ENCODE measurements at places on chromosomes 6 and 20.

- no peak for DNase-seq
These were observed 72.5 kb downstream of the ATP9A start for GRCh38 chr20:51695574-51696303.

DNA sequence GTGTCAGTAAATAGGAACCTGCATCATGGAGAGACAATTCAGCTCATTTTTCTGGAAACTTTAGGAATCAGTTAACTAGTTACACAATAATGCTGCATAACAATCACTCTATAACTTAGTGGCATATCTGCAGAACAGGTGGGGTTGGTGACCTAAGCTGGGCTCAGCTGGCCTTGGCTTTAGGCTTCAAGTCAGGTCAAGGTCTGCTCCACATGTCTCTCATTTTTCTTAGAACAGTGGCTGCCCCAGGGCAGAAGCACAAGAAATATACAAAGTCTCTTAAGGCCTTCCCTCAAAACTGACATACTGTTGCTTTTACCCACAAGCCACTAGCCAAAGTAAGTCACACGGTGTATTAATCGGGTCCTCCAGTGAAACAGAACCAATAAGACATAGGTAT, 14.1 kb upstream of the ISM1 start:
- DNase-seq, result no peak

GRCh38 chr6:52994031-52994838, 849 bp downstream of the GSTA4 start:
- no peak for DNase-seq

DNA sequence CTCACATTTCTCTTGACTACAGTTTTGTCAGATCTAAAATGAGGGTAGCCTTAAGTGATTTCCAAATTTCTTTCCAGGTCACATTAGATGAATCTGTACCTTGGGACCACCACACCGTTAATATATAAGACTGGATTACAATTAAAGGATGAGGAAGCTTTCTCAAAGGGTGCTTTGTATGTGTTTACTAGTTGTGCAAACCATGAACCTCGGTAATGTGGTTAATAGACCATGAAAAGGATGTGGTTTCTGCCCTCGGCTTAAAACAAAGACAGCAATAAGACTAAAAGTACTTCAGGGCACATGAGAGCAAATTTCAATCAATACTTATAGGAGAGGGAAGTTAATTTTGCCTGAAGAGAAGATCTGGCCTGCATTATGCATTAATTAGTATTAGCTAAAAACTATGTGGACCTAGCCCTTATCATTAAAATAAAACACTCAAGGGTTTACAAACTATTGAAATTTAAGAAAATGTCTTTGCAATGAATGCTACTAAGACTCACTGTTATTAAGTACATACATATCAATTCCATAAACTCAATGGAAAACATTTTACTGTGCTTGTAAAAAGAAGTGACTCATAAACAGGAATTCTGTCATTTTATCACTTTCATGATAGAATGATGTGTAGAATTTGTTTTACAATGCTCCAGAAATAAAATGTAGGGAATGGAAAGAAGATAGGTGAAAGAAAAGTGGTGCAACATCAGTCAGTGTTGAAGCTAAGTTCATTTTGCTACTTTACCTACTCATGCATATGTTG, 936 bp upstream of the TMX4 start:
- peak; percentile 55 for DNase-seq

- DNase-seq, result no peak
These were observed 284.7 kb downstream of the ALDH8A1 start for GRCh38 chr6:134665029-134665723.

GRCh38 chr6:52221302-52221701, 23.0 kb downstream of the IL17F start:
- DNase-seq, result no peak

GRCh38 chr20:47981222-47981621, 195.9 kb upstream of the SULF2 start:
- no peak for DNase-seq

GRCh38 chr6:160041608-160042007, 72.7 kb downstream of the IGF2R start:
- DNase-seq, result no peak

DNA sequence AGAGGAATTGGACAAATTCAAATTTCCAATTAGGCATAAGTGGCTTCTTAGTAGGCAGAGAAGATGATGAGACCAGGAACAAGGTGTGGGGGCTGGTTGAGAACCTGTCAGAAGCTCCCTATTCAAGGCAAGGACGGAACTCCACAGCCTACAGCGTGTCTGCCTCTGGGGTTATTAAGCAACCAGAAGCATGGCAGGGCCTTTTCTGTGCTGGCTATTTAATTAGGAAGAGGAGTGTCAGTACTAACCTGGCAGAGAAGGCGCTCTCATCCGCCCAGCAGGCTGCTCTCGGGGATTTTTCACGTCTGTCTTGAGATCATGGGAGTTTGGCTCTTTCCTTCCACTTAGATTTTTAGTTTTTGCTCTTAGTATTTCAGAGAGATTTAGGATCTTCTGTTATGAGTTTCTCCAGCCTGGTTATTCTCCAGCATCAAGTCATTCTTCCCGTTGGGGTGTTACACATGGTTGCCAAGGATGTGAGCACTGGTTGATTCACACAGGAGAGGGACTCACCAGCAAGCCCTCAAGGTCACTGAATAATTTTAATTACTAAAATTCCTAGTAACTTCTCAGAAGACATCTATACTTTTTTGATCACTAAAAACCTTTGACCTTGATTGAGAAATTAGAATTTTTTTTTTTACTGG, 23.9 kb downstream of the ADTRP start:
- DNase-seq, result no peak

- DNase-seq, result no peak
These were observed 149.4 kb downstream of the DHX35 start for GRCh38 chr20:39111359-39112177.

- no peak for DNase-seq
These were observed 671.2 kb downstream of the EPHA7 start for GRCh38 chr6:92748131-92748530.

Measured in GM12864 (cell line).